ENCODE measurements at places on chromosomes 1 and 21.

DNA sequence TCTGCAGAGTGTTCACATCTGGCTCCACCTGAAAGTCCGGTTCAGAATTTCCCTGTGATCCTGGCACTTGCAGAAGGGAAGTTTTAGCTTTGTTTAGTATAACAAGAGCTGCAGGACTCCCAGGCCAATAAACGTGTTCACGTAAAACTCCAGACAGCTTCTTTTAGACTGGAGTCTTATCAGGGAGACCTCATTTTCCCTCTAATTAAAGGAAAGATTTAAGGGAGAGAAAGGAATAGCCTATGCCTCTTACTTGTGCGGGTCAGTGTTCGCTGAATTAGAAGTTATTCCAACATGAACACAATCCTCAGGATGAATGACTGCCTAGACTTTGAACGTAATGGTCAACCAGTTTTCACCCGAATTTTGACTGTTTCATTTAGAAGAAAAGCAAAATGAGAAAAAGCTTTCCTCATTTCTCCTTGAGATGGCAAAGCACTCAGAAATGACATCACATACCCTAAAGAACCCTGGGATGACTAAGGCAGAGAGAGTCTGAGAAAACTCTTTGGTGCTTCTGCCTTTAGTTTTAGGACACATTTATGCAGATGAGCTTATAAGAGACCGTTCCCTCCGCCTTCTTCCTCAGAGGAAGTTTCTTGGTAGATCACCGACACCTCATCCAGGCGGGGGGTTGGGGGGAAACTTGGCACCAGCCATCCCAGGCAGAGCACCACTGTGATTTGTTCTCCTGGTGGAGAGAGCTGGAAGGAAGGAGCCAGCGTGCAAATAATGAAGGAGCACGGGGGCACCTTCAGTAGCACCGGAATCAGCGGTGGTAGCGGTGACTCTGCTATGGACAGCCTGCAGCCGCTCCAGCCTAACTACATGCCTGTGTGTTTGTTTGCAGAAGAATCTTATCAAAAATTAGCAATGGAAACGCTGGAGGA lies 202.1 kb upstream of the SGIP1 start:
- DNase-seq, result peak; percentile 95

- DNase-seq, result peak; percentile 88
Measured at GRCh38 chr1:153375511-153375910, at the start of gene S100A12. S100A12 (minus strand) TSS chr1:153375621; CDS start chr1:153374592, 1,029 bp downstream.

DNA sequence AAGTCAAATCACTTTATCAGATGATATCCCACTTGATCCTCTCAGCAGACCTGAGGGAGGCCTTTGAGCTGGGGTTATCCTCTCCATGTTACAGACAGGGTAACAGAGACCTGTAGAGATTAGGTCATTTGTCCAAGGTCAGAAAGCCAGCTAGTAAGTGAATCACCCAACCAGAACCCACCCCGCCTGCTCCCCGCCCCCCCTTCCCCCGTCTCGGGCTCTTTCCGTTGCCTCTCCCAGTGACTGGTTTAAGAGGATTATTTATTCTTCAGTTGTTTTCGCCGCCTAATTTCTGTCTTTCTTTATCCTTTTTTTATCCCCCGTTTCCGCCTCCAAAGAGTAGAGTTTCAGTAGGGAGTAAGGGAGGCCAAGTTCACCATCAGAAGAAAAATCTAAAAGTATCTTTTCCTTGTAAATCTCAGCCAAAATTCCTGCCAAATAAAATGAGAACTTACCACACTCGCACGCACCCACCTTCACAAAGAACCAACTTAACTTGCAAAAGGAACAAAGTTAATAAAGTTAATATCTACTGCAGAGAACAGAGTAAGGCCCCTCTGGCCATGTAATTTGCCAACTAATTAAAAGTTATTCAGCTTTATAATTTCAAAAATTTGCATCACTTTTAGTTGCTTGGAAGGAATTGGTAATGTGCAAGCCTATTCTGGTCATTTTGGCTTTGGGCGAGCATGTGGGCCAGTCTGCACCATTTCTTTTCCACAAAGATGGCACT lies 76.8 kb upstream of the TRABD2B start:
- DNase-seq, result no peak

DNA sequence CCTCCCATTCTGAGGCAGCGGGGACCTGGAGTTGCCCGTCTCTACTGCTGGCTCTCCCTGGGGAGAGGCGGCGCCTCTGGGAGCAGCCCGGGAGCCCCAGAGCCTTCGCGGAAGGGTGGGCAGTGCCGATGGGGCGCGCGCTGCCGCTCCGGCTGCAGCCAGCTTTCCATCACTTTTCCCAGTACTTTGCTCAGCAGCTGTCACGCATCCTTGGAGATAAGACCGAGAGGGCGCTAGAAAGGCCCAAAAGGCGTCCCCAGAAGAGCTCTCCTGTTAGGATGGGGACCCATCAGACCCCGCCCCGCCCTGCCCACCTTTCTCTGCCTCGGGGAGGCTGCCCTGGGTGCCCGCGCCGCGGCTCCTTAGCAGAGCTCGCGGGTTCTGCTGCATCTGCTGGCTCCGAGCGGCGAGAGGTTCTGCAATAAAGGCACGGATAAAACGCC lies 534 bp downstream of the KCNH1 start:
- no peak for DNase-seq
